ENCODE measurements at places on chromosomes 4 and X.

- DNase-seq = no peak
Measured at GRCh38 chr4:177275999-177276398, 33.7 kb upstream of the NEIL3 start.

DNA sequence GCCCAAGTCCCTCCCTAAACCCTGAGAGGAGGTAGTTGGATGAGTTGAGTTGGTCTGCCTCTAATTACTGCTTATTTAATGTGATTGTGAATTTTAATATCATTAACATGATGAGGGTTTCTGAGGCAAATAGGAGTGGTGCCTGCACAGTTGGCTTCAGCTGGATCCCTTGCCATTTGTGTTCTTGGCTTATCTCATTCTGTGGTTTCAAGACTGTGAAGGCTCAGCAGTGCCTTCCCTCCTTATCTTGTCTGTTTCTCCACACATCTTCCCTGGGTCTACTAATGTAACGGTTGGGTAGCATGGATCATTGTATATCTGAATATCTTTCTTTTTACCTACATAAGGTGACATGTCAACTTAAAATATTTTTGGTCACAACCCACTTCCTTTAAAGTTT is 1.6 kb upstream of the SLC10A4 start:
- DNase-seq = no peak

DNA sequence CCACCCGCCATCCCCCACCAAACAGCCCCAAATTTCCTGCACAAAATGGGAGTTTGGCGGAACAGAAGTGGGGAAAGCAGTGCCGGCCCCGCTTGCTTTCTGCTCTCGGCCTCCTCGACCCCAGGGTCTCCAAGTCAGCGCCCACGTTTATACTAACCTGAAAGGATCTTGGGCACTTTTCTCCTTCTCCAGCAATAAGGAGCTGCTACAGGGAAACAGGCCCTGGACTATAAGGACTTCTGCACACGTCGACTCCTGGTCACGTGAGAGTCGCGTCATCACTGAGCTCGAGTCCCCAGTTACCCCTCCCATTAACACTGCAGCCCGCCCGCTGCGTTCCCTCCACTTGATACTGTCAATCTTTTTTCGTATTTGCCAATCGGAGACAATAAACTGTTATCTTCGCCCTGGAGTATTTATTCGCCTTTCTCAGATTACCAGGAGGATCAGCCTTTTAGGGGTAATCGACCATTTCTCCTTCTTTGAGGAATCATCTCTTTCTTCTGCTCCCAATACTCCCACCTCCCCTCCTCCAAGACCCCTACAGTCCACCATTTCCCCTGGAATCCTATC is at the start of gene TCEAL8:
TSS of gene TCEAL8 (minus strand) at position 235 of the 573 bp plus-strand sequence. CDS start 1,176 bp downstream, outside the sequence.
- DNase-seq = peak; percentile 61

GRCh38 chr4:85642356-85643100 is 167.6 kb downstream of the ARHGAP24 start:
- DNase-seq = no peak

DNA sequence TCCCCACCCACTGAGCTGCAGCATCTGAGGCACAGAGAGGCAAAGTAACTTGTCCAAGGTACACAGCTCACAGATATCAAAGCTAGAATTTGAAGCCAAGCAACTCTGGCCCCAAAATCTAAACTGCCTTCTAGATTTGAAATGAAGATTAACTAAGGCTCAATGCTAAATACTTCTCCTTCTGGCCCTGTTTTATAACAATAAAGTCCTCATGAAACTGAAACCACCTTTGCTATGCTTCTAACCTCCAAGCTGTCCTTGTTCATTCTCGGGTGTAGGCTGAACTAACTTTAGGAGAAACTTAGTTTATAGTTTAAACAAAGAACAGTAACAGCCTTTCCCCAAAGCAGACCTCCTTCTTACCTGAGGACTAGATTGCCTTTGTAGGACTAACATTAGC is 93.6 kb downstream of the DCTD start:
- no peak for DNase-seq

DNA sequence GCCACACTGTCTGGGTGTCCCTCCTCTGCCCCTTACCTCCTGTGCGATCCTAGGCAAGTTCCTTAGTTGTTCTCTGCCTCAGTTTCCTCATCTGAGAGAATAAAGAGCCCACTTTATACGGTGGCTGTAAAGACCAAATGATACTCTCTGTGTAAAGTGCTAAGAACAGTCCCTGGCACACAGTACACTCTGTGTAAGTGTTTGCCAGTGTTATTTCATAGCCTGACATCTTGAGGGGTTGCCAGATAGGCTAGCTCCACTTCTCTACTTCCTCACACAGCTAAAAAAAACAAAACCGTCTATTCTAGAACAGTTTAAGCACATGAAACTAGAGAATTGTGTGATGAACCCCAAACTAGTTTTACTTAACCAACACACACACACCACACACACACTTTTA is 17.1 kb downstream of the SPON2 start:
- no peak for DNase-seq

DNA sequence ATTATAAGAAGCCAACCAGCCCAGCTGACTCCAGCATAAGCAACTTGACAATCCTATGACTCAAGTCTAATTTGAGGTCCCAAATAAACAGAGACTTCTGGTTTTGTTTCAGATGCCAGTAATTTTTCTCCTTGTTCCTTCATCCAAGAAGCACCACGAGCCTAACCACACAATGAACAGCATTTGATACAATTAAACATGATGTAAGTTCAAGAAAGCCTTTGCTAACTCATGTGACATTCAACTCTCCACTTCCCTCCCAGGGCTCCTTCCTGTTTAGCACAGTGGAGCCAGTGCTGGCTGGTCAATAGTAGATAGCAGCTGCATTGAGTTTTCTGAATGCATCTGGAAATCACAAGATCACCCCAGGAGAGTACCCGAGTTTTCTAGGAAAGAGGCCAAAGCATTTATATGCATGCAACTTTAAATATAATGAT is 206.3 kb downstream of the ARHGAP24 start:
- no peak for DNase-seq

- DNase-seq = no peak
Measured at GRCh38 chrX:45794323-45794994, 593.8 kb upstream of the DIPK2B start.

GRCh38 chr4:186946682-186947294 is 223.1 kb upstream of the FAT1 start:
- DNase-seq = peak; percentile 3

DNA sequence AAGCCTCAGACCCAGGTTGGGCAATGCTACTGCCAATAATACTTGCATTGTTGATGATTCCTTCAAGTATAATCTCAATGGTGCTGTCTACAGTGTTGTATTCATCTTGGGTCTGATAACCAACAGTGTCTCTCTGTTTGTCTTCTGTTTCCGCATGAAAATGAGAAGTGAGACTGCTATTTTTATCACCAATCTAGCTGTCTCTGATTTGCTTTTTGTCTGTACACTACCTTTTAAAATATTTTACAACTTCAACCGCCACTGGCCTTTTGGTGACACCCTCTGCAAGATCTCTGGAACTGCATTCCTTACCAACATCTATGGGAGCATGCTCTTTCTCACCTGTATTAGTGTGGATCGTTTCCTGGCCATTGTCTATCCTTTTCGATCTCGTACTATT is 7.4 kb downstream of the LPAR4 start:
- DNase-seq = no peak

DNA sequence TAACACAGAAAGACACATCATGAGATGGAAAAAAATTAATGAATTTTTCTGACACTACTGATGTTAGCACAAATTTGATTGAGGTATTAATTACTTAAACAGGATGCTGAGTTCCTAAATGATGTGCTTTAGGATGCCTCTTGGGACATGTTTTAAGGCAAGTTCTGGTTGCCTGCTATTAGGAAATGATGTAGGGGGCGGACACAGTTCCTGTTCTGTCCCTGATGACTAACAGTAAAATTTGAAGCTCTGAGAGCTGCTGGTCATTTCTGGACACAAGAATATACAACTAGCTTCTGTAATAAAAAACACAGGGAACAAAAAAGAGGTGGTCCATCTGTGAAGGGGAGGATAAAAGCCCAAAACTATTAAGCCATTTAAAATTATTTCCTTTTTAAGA is 163.2 kb upstream of the ETNPPL start:
- DNase-seq = no peak

DNA sequence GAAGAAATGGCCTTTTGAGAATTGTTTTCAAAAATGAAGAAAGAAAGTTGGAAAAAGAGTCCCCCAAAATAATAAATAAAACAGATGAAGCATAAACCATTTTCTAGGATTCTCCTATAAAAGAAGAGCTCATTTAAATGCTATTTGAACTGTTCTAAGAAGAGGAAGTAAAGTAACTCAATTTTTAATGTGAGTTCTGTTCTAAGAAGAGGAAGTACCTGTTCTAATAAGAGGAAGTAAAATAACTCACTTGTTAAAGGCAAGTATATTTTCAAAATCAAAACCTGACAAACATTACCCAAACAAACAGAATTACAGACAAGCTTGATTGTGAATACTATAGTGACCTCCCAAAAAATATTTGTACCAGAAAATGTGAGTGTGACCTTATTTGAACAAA is 1326.3 kb downstream of the C4orf33 start:
- no peak for DNase-seq

DNA sequence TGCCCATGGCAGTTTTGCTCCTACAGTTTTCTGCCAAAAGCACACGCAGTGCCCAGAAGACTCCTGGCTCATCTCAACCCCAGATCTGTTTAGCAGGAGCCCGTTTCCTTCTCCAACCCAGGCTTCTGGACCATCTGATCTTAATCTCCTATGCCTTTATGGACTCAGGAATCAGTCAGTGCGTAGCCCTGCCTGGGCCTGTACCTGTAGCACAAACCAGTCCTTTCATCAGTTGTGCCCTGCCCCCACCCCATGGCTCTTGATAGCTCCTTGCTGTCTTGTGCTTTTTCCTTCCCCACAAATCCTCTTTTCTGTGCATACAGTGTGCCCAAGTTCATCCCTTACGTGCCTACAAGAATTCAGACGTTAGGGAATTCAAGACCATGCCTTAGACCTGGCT is 1.5 kb downstream of the ZNF718 start:
- DNase-seq = no peak

DNA sequence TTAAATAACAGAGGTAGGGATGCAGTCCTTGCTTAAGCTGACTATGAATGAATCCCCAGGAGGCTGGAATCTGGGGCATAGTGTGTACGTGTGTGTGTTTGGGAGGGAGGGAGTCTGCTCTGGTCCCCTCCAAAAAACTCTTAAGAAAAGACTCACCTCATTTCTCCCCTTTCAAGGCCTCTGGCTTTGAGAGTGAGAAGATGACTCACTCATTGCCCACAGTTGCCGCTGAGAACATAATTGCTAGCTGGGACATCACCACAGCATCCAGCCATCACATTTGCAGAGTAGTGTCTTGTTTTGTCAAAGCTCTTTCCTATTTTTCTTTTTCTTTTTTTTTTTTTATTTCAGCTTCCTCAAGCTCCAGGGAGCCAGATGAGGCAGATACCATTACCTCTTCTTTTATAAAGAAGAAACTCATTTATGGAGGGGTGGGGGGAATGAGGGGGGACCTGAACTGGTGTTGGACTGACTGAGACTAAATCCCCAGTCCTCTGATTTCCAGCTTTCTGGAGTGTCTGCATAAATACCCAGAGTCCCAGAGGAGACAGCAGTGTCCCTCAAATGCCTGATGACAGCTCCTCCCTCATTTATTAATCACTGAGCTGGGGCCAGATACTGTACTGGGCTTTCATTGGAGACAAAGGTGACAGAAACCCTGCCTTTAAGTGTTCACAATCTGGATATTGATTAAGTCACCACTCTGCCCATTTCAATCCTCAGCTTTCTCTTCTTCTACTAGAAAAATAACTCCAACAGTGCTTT is 61.9 kb upstream of the LAS1L start:
- DNase-seq = no peak

DNA sequence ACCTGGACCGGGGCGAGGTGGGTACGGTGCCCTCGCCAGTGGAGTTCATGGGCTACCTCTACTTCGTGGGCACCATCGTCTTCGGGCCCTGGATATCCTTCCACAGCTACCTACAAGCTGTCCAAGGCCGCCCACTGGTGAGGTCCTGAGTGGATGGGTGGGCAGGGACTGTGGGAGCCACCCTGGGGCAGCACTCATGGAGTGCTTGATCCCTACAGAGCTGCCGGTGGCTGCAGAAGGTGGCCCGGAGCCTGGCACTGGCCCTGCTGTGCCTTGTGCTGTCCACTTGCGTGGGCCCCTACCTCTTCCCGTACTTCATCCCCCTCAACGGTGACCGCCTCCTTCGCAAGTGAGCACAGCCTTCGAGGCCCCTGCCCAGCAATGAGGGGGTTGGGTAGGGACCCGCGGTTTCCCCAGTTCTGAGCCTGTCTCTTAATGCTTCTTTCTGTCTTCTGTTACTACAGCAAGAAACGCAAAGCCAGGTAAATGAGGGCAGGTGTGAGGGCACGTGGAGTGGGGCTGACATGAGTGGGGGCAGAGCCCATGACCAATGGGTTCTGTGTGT is 3.7 kb downstream of the PORCN start:
- DNase-seq = no peak

DNA sequence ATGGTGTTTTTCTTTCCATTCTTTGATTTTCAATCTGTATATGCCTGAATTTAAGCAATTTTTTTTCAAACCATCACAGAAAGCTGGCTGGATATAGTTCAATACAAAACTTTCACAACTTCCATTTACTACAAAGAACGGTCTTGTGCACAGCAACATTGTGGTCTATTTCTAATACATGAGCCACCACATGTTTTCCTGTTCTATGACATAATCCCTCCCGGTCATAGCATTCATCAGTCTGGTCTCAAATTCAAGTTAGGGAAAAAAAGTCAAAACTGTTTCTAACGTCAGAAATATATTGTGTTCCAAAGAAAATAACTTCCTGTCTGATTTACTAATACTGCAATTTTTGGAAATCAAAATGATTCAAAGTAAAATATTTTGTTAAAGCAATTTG is 7.5 kb upstream of the CXCL6 start:
- DNase-seq = no peak

- no peak for DNase-seq
Measured at GRCh38 chrX:133972916-133973315, 12.5 kb downstream of the GPC3 start.

DNA sequence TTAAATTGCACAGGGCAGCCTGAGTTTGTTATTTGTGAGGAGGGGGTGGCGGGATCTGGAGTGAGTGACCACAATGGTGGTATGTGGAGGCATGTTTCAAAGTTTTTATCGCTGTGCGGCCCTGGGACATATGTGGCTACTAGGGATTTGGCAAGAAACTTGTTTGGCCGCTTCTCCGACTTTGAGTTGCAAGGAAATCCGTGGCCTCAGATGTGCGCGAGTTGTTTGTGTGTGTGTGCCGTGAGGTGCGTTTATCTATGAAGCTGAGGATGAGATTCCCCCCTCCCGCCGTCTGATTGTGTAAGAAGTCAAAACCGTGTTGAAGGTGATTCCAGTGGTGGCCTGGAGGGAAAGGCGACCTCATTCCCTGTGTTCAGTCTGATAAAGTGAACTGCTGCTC is 1.4 kb downstream of the JADE3 start:
- no peak for DNase-seq
